ENCODE measurements at places on chromosomes 12 and 14.

DNA sequence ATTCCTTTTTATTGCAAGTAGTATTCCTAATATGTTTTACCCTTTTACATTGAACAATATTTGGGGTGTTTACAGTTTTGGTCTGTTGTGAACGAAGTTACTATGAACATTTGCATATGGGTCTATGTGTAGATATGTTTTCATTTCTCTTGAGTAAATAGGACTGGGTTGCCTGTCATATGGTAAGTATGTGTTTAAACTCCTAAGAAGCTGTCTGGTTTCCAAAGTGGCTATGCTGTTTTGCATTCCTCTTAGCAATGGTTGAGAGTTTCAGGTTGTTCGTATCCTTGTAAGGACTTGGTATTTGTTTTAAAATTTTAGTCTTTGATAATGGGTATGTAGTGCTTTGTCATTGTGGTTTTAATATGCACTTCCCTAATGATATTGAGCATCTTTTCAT is 6.3 kb downstream of the METAP2 start:
- no peak for DNase-seq

GRCh38 chr14:104830781-104831180 is 29.9 kb downstream of the ZBTB42 start:
- DNase-seq = no peak

DNA sequence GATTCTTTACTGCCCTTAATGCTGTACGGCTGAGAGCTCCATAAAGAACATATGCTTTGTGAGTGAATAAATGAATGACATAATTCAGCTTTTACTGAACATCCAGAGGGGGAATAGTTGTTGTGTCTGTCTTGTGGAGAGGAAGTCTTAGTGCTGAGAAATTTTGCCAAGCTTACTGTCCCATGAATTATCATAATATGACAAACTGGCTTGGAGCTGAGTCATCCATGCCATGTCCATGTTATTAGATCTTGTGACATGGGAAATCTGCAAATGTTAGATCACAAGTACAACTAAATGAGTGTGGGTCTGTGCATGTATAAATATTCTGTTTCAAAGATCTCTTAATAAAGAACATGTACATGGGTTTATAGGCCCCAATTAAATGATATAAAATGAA is 350.4 kb downstream of the BMP4 start:
- DNase-seq = no peak

DNA sequence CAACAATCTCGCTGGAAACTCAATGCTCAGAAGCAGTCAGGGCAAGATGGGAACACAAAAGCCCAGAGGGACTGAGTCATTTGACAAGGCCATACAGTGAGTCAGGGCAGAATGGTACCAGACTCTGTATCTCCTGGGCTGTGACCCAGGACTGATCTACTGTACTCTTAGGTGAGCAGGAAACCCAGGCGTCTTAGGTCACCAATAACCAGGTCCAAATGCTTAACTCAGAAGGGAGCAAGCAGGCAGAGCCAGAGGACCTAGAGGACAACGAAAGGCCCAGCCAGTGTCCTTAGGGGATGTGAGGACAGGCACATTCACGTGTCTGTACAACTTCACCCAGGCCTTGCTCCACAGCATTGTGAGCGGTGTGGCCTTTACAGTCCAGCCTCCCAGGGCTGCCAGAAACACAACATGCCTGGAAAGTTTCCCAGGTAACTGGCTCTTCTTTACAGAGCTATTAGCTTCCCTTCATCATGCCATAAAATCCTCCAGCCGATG is 69.9 kb downstream of the ARL6IP4 start:
- no peak for DNase-seq

DNA sequence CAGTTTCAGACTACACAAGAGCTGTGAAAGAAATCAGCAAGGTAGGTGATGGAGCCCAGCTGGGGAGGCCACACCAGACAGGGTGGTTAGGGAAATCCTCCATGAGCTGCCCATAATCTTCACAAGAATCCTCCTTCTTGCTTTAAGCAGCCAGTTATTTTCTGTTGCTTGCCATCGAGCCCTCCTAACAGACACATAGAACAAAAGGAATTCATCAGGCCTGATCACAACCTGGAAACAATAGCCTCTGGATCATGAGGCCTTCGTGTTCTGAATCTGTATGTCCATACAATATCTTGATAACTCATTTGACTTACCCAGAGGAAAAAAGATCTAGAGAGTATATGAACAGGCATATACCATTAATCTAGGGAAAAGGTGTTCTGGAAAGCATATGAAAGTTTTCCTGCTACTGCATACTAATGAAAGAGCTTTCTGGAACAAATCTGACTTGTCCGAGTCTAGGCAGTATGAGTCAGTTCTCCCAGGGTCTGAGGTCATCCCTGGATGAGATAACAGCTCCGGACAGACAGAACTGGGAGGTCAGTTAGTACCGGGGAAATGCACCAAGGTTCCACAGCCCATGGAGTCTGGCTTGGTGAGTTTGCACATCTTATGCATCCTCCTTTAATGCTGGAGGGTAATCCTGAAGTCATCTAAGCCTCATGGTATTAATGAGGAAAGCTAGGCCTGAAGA is 52.8 kb upstream of the ELK3 start:
- no peak for DNase-seq
